Omental fat pad (tissue), 4 donors: ENCODE measurements at places on chromosomes 11 and 22.

DNA sequence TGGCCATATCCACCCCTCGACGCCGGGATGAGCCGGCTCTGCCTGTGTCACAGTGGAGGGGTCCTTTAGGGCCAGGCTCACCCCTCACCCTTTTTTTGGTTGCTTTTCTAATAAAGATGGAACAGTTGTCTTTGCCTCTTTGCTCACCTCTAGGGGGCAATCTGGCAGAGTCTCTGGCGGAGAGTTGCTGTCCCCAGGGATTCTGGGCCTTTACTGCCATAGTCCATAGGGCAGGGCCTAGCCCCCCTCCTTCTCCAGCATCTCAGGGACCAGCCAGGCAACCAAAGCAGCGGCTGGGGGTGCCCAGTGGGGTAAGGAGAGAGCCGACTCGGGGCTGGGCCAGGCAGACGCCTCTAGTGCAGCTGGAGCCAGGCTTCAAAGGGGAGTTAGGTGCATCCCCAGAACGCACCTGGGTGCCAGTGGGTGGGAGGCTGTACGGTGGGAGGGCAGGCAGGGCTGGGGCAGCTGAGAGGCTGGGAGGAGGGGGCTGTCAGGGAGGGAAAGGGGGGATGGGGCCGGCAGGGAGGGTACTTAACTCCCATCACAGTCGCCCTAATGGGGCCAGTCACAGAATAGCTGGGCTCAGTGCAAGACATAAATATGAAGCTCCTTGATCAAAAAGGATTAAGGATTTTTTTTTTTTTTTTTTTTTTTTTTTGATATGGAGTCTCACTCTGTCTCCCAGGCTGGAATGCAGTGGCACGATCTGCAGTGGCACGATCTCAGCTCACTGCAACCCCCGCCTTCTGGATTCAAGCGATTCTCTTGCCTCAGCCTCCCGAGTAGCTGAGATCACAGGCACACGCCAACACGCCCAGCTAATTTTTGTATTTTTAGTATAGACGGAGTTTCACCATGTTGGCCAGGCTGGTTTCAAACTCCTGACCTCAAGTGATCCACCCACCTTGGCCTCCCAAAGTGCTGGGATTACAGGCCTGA is 2.5 kb upstream of the SUSD2 start:
- no peak for DNase-seq

DNA sequence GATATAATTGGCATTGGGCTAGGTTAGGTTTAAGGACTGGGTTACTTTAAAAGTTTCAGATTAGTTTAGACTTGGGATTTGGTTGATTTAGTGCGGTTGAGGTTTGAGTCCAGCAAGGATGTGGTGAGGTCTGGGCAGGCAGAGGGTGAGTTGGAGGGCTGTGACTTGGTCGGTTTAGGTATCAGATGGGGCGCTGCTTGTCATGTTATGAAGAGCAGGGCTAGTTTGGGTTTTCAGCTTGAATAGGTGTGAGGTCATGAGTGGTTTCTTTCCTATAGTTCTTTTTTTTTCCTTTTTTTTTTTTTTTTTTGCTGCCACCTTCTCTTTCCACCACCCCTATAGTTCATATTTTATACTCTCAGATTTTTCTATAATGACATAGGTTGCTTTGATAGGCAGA is 4.8 kb downstream of the CLCF1 start:
- DNase-seq = no peak

GRCh38 chr11:114354076-114354475 is 46.2 kb downstream of the C11orf71 start:
- no peak for DNase-seq

- DNase-seq = no peak
These were observed 694 bp upstream of the ELFN2 start for GRCh38 chr22:37427711-37428635.
